Dermis blood vessel endothelial cell (primary cell): ENCODE measurements at places on chromosomes 2 and 18. TPM values are rescaled to one million over a fixed set of nuclear protein-coding genes. Genes with fewer than 3 reads are reported as not detected.

CYB5A gene
- total RNA-seq = 58.3 and 86.8 TPM in 2 replicates

PSMA8 gene
- total RNA-seq = not detected in 2 replicates

L3MBTL4 gene
- total RNA-seq = 5.9 and 8.0 TPM in 2 replicates

RNU2-63P gene
- not detected in 2 replicates for total RNA-seq

CPO gene
- not detected in 2 replicates for total RNA-seq

DNA sequence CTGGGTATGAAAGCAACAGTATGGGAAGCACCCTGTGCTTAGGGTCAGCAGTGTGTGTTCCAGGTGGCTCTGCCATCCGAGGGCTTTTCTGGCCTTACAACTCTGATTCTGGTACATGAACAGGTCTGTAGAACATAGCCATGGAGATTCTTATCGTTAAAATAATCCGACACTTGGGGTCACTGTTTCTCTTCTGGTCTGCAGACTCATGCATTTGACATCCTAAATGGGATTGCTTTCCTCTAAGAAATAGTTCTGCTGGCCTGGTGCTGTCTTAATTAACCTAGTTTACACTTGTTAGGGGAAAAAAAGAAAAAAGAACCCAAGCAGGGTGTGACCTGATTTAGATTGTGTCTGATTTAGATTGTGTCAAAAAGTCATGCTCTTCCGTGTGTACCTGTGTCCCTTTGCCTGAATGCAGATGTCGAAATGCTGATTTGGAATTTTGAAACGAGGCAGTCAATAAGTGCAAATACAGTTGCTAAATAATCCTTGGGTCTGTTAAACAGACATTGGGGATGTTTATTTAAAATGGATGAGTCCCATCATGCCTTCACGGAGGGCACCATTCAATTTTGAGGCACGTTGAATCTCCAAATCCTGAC lies 59.6 kb downstream of the TRPM8 start:
- DNase-seq = peak; percentile 83

DNA sequence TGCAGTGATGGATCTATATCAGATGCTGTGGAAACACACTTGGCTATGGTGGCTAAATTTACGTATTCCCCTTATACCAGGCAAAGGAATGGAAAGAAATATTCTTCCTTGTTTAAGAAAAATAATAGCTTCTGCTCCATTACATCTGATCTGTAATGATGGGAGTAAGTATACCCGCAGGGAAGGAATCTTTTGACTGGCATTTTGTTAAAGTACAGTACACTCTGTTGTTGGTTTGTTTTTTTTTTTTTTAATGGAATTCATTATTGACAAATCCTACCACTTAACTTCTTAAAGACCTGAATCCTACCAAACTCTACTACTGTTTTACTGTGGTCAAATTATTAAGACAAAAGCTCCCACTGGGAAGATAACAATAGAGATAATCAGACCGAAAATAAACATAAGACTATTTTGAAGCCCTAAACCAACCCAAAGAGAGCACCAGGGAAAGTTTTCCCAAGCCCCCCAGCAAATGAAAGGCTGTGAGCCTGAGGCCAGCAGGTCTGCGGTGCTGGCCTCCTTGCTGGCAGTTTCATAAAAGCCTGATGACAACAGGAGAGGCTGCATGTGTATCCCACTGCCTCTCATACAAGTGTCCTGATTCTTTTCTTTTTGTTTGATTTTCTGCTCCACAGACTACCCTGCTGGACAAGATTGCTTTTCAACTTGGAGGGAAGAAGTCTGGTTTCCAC lies 101.0 kb downstream of the SLC25A12 start:
- DNase-seq = no peak

DNA sequence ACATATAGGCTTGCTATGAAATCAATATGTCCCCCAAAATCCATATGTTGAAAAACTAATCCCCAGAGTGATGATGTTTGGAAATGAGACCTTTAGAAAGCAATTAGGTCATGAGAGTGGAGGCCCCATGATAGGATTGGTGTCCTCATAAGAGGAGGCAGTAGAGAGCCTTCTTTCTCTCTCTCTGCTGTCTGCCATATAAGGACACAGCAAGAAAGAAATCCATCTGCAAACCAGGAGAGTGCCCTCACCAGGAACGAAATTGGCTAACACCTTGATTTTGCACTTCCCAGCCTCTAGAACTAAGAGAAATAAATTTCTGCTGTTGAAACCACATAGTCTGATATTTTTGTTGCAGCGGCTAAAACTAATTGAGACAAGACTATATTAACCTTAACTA lies 89.5 kb downstream of the NBAS start:
- DNase-seq = no peak

GRCh38 chr2:173077506-173078177 lies 2.0 kb downstream of the MAP3K20 start:
- peak; percentile 59 for DNase-seq

GRCh38 chr2:37896319-37896718 lies 28.8 kb upstream of the RMDN2 start:
- no peak for DNase-seq
